A172 (cell line): ENCODE measurements at places on chromosomes 13 and 19. TPM values are rescaled to one million over a fixed set of nuclear protein-coding genes. Genes with fewer than 3 reads are reported as not detected.

DNA sequence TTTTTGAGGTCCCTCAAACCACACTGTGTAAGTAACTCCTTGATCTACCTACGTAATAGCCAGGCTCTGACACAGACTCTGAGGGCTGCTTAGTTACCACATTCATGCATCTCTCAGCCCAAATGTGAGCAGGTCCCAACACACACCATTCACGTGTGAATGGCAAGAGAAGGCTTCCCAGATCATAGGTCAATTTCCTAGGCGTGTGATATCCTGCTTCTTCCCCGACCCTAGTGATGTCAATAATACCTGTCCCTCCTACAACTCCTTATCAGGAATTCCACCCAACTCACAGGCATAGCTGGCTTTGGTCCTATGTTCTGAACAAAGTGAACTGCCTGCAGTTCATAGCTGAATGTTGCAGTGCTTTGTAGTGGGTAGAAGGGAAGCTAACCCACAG is 334.5 kb downstream of the RFC3 start:
- DNase-seq, result peak; percentile 8

DNA sequence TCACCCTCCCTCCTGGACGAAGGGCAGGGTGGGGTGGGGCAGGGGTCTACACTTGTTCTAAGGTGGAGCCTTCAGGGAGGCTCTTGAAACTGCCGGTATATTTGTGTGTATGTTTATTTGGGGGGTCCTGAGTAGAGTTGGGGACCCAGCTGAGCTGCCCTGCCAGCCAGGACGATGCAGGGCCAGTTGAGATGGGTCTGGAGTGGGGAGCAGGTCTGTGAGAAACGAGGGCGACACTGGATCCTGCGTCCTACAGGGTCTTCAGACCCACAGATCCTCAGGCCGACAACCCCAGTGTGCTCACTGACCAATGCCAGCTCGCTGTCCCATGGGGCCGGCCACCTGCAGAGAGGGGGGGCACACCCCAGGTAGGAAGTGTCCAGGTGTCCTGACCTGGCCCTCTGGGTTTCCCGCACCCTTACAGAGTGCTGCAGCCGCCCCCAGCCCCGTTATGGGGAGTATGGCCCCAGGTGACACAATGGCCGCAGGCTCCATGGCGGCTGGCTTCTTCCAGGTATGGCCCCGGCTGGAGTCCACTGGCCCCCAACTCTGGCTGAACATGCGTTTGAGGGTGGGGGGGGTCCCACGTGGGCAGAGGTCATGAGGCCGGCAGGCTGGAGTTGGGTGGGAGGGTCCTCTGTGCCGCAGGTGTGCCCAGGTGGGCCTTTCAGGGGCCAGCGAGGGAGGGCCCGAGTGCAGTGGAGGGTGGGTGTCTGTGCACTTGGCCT is 7.4 kb downstream of the ISYNA1 start:
- no peak for DNase-seq

DNA sequence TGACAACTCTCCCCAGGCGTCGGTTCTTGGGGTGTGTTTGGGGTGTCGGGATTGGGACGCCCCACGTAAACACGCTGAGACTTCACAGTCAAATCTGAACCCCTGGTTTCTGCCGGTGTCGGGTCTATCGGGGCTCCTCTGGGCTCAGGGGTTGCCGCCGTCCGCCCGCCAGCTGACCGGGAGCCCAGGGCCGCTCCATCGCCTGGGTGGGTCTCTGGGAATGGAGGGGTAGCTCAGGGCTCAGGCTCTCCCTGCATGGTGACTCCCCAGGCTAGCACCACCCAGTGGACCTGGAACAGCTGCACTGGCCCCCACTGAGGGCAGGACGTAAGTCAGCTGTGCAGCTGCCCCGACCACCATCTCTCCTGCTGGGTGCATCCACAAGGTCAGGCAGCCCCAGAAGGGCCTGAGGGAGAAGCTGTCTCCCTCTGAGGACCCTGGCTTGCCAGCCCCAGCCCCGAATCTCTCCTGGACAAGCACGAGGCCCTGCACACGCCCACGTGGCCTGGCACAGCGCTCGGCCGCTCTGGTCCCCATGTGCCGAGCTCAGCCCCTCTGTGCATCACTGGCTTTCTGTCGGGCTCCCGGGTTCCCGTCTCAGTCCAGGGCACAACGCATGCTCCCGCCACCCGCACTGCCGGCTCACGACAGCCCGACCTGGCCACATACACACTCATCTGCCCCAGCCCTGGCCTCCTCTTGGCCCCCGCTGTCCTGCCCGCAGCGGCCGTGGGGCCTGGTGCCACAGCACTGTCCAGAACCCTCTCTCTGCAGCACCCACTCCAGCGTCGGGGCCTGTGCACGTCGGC is 6.1 kb downstream of the RNF126 start:
- DNase-seq, result no peak

DNA sequence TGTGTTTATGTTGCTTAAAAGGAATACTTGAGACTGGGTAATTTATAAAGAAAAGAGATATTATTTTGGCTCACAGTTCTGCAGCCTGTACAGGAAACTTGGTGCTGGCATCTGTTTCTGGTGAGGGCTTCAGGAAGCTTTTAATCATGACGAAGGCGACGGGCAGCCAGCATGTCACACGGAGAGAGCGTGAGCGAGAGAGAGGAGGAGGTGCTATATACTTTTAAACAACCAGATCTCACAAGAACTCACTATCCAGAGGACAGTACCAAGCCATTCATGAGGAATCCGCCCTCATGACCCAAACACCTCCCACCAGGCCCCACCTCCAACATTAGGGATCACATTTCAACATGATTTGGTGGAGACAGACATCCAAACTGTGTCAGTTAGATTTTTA is 163.4 kb upstream of the TSC22D1 start:
- DNase-seq, result no peak

GRCh38 chr13:95697052-95697680 is 20.2 kb downstream of the DNAJC3 start:
- DNase-seq, result no peak

GRCh38 chr13:25881136-25881926 is 170.5 kb downstream of the SHISA2 start:
- DNase-seq, result no peak

GRCh38 chr13:68944272-68944671 is 1163.4 kb upstream of the ATXN8OS start:
- no peak for DNase-seq

DNA sequence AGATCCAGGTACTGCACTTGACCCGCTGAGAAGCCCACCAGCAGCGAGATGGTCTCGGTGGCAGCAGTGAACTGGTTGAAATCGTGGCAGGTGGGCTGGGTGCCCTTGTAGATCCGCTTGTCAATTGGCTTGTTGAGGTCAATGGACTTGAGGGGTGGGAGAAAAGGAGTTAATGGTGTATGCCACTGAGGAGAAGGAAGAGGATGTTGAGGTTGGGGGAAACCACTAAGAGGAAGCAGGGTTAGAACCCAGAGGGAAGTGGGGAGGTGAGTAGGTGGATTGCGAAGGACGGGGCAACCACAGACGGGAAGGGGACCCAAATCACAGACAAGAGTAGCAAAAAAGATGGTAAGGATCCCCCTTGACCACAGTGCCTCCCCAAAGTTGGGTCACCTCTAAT is 1.7 kb downstream of the DMWD start:
- DNase-seq, result no peak

DNA sequence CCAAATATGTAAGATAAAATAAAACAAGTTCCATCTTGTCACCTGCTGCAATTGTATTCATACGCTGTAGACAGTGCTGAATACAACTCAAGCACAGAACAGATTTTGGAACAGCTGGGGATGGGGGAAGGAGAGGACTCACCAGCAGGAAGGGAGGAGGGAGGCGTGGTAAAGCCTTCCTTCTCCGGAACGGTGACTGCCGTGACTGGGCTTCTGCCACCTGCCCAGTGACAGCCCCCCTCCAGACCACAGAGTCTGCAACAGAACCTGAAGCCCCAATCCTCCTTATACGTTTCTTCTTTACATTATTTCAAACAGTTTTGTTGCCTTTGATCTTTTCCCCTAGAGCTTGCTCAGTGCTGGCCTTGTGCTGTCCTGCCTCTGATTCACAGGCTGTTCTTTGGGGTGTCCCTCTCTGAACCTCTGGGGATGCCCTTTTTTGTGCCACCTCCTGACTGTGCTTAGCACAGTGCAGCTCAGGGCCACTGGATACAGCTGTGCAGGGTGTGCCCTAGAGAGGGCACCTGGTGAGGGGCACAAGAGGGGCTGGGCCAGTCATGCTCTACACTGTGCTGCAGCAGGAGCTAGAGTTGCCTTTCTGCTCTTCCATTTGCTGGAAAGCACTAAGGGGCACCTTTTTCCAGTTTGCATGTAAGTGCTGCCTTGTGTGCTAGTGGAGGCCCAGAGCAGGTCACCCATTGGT is 213.0 kb downstream of the ZIC5 start:
- no peak for DNase-seq

DNA sequence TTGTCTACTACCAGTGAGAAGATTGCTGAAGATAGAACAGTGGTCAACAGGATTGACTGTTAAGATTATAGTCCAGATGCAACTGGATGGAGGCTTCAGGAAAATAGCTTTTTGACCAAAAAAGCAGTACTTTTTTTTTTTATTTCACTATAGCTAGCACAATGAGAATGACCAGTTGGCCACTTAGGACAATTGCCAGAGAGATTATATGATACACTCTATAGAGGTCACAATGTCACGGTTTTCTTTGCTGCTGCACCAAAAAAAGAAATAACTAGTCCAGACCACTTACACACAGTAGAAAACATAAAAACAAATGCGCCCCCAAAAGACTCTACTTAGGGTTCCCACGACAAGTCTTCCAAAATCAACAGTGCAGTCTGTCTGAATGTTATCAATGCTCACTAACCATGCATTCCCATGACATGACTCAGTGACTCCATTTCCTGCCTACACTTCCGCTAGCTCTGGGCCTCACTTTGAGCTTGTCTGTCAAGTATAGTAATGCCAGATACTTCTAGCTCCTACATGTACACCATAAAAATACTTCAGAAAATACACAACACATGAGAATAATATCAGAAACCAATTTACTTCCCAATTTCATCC is 209.1 kb upstream of the STARD13 start:
- DNase-seq, result peak; percentile 94

- DNase-seq, result no peak
These were observed 81.5 kb downstream of the ATP11A start for GRCh38 chr13:112771139-112771876.

- DNase-seq, result no peak
These were observed 128.4 kb downstream of the CDK8 start for GRCh38 chr13:26382366-26382765.

GRCh38 chr13:20116213-20116612 is 44.6 kb downstream of the GJA3 start:
- no peak for DNase-seq

DNA sequence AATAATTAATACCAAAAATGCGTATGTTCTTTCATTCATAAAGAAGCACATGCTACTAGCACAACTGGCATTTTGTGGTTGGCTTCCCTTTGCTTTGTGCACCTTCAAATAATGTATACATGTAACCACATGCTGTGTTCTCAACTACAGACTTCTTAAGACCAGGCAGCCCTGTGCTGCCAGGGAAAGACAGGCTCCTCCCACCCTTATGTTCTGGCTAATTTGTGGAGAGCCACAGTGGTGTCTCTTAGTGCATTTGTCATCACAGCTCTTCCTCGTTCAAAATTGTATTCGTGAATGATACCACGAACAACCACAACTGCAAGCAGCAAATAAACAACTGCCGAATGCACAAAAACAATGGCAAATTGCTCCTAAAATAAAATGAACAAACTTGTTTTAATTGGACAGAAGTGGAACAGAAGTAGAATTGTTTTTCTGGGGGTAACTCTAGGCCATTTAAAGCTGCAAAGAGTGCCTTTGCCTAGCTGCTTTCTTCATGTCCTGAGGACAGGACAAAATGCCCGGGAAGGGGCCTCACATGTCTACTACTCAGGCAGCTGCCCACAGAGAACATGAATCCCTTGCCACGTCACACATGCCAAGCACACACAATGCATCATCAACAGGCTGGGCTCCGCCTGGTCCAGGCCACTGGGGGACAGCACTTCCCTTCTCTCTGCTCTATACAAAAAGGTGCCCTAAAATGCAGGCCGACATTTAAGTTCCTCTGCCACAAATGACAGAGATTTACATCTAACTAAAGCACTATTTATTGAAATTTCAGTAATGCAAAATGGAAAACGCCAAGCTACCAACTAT is 21.7 kb downstream of the IRS2 start:
- DNase-seq, result no peak

DNA sequence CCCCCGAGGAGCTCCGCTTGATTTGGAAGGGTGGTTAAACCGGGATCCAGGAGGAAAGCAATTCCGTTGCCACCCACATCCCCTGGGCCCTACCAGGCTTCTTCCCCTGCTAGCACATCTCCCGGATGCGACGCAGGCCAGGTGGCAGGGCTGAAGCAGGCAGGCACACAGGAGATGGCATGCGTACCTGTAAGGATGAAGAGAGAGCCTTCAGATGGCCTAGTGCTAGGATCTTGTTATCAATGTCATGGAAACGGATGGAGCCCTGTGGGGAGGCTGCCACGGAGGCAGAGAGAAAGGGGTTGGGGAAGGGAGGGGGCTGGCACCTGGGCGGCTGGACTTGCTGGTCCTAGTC is 8.5 kb upstream of the SOX1 start:
- DNase-seq, result no peak

- peak; percentile 42 for DNase-seq
These were observed 299.0 kb downstream of the KLF12 start for GRCh38 chr13:73835138-73835721.

GRCh38 chr13:114015111-114015968 is 41.5 kb upstream of the C13orf46 start:
- no peak for DNase-seq

DNA sequence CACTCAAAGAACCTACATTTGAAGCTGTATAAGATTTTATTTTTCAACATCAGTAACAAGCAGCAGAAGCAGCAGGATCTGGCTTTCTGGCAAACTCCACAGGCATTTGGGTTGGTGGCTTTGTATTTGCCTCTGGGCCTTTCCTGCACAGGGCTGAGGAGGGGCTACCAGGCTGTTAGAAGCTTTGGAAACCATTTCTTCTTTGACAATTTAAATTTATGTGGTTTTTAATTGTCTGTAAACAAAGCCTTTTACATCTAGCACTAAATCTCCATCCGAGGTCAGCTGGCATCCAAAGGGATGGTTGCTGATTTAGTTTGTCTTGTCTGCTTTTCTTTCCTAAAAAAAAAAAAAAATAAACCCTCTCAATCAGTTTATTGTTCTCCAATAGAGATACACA is 127.5 kb upstream of the OBI1 start:
- DNase-seq, result no peak

DNA sequence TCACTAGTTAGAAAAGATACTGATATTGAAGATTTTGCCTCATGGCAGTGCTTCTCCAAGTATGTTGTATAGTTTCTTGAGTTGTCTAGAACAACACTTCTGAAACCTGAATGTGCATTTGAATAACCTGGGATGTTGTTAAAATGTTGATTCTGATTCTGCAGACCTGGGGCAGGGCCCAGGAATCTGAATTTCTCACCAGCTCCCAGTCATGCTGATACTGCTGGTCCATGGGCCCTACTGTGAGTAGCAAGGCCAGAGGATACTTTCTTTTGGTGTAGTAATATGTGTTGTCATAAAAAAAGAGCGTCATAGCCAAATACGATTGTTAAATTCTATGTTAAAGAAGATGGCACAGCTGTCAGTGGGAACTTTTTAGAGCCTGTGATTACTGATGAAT is 41.6 kb upstream of the C1QTNF9 start:
- no peak for DNase-seq

KASH5 gene
- not detected in 2 replicates for total RNA-seq

SYCN gene
- not detected in 2 replicates for total RNA-seq

ATP11A gene
- total RNA-seq, result 6.6 and 8.8 TPM in 2 replicates
